ENCODE measurements at places on chromosomes 5 and 9. TPM values are rescaled to one million over a fixed set of nuclear protein-coding genes. Genes with fewer than 3 reads are reported as not detected.

ELOVL7 gene
- 0.89 TPM for polyA plus RNA-seq

IRX1 gene
- polyA plus RNA-seq, result not detected

DND1 gene
- not detected for polyA plus RNA-seq

GLRA1 gene
- polyA plus RNA-seq, result not detected

ACO1 gene
- 8.9 TPM for polyA plus RNA-seq

PTGES gene
- polyA plus RNA-seq, result not detected
